D341Med (cell line): ENCODE measurements at places on chromosomes 4 and X.
A peak's percentile ranks its signal among the peaks of the same experiment; 100 is the strongest.

GRCh38 chr4:78325271-78326157 lies 226.1 kb upstream of the ANXA3 start:
- DNase-seq, result no peak

- no peak for DNase-seq
Observed at GRCh38 chr4:6050551-6050950, 32.3 kb upstream of the C4orf50 start.

DNA sequence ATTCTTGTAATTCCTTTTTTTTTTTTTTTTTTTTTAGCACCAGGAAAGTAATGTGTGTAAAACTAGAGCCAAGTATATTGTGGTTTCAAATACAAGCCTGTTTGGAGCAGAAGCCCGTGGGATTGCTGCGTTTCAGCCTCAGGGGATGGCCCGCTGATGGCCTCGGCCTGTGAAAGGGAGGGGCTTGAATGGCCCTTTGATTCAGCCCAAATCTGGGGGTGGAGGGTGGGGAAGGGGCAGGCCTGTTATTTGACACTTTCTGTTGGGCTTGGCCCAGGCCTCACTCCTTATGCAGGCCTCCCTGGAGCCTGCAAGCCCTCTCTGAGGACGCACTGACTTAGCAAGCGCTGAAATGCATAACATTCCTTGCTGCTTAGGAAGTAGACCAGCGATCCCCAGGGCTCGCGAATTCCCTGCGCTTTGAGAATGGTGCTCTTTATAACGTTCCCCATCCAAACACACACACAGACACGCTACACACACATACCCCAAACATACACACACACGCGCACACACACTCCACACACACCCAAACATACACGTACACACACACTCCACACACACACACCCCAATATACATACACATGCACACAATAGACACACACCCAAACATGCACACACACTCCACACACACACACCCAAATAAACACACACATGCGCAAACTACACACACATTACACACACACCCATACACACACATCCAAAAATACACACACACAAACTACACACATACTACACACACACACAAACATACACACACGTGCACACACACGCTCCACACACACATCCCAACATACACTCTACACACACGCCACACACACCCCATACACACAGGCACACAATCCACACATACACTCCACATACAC lies 29.6 kb downstream of the TLR10 start:
- DNase-seq, result peak; percentile 41

- DNase-seq, result peak; percentile 66
Observed at GRCh38 chr4:15649914-15650545, 5.1 kb downstream of the FBXL5 start.

DNA sequence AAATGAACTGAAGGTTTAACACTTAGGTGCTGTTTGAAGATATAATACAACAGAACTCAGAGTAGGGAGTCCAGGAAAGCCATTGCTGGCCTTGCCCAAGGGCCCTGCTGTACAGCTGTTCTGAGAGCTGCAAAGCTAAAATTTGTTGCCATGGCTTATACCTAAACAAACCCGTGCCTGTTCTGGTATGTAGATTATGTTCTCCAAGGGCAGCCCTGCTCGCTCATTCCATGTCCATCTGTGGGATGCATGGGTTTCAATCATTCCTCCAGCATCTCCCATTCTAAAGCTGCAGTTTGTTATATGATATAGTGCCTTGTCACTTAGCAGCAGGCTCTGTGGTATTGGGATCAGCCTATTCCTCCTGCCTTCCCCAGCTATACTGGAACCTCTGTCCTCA lies 80.8 kb upstream of the BMPR1B start:
- DNase-seq, result no peak

DNA sequence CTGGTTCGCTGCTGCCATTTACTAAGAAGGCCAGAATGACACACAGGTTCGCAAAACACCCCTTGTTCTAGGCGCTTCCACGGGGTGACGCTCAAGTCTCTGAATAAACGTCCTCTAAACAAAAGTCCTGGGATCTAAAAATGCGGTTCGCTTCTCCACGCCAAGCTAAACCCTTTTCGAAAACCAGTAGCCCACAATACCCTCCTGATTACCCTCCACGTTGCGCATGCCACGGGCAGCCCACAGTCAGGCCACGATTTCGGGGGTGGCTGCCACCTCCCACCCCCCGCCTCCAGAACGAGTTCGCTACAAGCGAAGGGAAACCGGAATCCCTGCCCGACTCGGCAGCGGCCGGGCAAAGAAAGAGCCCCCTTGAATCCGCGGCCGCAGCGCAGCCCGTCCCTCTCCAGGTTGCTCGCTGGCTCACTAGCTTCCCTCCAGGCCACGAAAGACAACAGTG lies 423 bp downstream of the RPL39 start:
- no peak for DNase-seq

DNA sequence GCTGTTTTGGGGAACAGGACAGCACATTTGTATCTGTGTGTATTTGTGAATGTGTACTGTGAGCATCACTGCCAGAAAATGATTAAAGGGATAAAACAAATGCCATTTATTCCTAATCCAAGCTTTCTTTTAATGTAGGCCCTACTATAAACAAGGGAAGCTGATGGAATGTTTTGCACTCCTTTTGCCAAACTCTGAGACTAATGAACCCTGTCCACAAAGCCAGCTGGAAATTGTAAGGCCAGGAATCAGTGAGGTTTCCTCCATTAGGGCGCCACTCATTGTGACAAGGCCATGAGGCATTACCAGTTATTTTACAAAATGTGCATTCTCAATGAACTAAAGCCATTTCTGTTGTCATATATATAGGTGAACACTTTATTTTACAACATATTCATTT lies 163.0 kb upstream of the NAP1L5 start:
- DNase-seq, result no peak

GRCh38 chr4:74039315-74039763 lies 850 bp upstream of the CXCL3 start:
- no peak for DNase-seq

DNA sequence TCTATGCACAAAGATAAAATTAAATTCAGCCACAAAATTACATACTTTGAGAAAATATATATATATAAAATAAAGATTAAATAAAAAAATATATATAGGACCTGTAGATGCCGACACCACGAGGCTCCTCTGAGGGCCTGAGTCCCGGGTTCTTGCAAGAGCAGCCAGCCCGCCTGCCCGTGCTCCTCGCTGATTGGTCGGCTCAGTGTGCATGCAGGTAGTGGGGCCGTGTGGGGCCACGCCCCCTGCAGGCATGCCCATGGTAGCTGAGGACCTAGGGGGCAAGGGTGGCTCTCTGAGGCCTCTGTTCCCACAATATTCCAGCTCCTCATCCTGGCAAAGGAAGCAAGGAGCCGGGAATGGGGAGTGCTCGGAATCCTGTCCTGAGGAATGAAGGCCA lies 80.5 kb upstream of the AMELX start:
- no peak for DNase-seq

- DNase-seq, result no peak
Observed at GRCh38 chrX:20382518-20383297, 116.0 kb upstream of the RPS6KA3 start.

- DNase-seq, result no peak
Observed at GRCh38 chr4:144658903-144659302, 12.9 kb downstream of the HHIP start.

- no peak for DNase-seq
Observed at GRCh38 chr4:147128787-147129186, 183.1 kb upstream of the TTC29 start.

DNA sequence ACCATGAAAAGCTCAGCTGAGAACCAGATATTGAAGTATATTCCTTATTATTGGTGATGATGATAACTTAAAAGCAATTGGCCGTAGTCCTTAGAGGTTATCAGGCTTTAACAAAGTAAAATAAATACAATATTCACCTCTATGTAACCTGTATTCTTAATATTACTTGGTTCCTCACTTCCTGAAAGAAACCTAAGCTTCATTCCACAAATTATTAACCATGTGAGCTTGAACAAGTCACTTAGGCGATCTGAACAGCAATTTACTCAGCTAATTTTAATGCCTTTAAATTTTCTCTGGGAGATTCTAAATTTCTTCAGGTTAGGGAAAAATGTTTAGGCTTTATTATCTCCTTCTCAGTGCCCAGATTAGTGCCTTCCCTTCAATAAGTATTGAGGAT lies 69.2 kb downstream of the CLDN22 start:
- DNase-seq, result no peak

GRCh38 chrX:30248854-30249253 lies 1.9 kb downstream of the MAGEB1 start:
- DNase-seq, result no peak

DNA sequence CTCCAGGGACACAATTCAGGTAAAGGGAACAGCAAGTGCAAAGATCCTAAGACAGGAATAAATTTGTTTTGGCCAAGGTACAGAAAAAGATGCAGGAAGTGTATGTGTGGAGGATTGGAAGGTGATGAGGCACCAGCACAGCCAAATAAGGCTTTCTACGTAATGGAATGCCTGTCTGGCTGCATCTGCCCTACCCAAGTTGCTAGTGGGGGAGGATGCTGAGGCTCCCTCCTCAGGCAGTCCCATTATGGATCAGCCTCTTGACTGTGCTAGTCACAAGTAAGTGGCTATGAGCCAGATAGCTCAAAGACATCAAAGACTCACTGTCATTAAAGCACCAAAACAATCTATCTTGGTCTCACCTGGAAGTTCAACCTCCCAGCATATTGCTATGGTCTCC lies 300.9 kb upstream of the FAT4 start:
- no peak for DNase-seq

- DNase-seq, result peak; percentile 39
Observed at GRCh38 chr4:136829280-136829679, 703.0 kb downstream of the PCDH18 start.

- DNase-seq, result no peak
Observed at GRCh38 chr4:40881851-40882250, 132.1 kb downstream of the NSUN7 start.

DNA sequence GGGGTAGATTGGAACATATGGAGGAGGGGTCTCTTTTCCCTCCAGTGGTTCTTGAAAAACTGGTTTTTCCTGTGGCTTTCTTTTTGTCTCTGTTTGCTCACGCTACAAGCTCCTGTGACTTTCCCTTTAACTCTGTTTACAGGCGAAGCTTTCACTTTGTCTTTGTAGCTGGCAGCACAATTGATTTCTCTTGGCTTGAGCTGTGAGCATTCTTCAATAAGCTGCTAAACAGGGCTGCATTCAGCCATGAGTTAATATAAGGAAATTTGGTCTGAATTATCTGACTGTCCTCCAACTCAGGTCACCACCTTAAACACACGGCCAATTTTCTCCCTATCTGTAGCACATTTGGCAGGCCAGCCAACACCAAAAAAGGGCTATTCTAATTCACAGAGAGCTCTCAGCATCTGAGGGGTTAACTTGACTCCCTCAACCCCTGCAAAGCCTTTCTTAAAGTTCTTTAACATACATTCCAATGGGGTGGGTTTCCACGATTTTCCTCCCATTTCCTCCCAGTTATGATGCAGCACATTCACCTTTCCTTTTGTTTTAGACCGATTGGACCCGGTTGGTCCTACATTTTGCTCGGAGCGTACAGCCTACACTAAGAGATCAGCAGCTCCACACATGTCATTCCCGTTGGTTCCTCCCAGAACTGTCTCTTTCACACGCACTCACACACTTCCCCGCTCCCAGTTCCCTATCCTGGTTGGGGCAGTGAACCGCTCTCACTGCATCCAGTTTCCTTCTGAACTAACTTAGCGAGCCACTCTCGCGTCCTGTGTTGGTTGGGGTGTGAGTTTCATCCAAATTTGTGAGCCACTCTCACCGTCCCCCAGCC lies 45.4 kb downstream of the UGT2A3 start:
- DNase-seq, result no peak

- DNase-seq, result no peak
Observed at GRCh38 chrX:130144509-130144908, 21.1 kb downstream of the AIFM1 start.

DNA sequence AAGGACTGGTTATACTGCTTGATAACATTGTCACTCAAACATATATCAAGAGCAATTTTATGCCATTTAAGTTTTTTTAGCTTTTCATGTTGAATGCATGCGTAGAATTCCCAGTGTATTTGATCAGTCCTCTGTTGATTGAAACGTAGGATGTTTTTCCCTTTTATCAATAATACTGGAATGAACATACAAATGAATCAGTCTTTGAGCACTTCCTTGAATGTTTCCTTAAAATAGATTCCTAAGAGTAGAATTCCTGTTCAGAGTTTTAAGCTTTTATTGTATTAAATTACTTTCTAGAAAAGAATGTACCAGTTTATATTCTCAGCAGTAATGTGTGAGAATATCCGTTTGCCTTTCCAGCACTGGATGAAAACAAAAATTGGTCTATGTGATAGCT lies 37.8 kb downstream of the ADD1 start:
- no peak for DNase-seq

- DNase-seq, result no peak
Observed at GRCh38 chr4:156539376-156539775, 432.2 kb downstream of the PDGFC start.

- DNase-seq, result no peak
Observed at GRCh38 chr4:106707776-106708463, 328.2 kb downstream of the DKK2 start.

DNA sequence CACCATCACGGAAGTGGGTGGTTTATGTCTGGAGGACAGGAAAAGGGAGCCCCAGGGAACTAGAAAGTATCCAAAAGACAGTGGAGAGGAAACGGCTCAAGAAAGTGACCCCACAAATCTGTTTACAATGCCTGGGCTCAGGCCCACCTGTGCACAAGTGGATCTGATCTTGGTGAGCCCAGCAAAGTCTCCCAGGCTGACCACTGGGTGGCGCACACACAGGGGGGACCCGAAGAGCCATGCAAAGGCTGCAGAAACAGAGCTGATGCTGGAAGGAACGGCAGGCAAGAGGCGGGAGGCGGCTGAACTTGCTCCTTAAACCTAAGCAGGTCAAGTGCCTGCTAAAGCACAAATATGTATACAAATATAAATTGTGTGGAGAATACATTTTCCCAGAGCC lies 9.6 kb downstream of the HAUS7 start:
- DNase-seq, result peak; percentile 78

DNA sequence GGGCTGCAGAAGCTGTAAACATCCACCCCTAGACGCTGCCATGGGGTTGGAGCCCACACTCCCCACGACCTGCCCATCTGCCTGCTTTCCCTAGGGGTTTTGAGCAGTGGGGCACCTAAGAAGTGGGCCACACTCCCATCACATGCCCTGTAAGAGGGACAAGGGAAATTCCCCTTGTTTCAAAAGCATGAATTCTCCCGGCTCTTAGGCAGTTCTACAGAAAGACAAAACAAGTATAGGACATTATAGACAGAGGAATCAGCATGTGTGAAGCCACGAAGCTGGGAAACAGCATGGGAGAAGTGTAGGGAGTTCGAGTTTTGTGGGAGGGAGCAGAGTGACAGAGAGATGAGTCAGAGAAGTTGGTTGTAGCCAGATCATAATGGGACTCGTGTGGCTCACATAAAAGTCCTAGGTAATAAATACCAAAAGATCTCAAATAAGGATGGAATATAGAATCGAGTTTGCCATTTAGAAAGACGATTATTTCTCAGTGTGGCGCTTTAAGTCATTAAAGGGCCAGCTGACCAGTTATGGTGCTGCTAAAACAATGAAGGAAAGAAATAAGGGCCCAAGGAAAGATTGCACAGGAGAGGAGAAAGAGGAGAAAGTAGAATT lies 23.9 kb downstream of the APOO start:
- DNase-seq, result no peak
